Activated naive CD4-positive, alpha-beta T cell treated with anti-CD3 and anti-CD28 coated beads for 36 hours (primary cell): ENCODE measurements at places on chromosomes 11 and 22. TPM values are rescaled to one million over a fixed set of nuclear protein-coding genes. Genes with fewer than 3 reads are reported as not detected.

The RAPSN gene
- total RNA-seq: not detected

The CDHR5 gene
- total RNA-seq: not detected

The TSGA10IP gene
- total RNA-seq: not detected

The ARHGEF17 gene
- total RNA-seq: 0.19 TPM

The OR52N4 gene
- 0.99 TPM for total RNA-seq

The ABCG4 gene
- 0.12 TPM for total RNA-seq

The OR51I1 gene
- total RNA-seq: not detected

The BMAL1 gene
- total RNA-seq: 28.2 TPM

The MMP12 gene
- total RNA-seq: not detected
